ENCODE measurements at places on chromosomes 16 and 17.

DNA sequence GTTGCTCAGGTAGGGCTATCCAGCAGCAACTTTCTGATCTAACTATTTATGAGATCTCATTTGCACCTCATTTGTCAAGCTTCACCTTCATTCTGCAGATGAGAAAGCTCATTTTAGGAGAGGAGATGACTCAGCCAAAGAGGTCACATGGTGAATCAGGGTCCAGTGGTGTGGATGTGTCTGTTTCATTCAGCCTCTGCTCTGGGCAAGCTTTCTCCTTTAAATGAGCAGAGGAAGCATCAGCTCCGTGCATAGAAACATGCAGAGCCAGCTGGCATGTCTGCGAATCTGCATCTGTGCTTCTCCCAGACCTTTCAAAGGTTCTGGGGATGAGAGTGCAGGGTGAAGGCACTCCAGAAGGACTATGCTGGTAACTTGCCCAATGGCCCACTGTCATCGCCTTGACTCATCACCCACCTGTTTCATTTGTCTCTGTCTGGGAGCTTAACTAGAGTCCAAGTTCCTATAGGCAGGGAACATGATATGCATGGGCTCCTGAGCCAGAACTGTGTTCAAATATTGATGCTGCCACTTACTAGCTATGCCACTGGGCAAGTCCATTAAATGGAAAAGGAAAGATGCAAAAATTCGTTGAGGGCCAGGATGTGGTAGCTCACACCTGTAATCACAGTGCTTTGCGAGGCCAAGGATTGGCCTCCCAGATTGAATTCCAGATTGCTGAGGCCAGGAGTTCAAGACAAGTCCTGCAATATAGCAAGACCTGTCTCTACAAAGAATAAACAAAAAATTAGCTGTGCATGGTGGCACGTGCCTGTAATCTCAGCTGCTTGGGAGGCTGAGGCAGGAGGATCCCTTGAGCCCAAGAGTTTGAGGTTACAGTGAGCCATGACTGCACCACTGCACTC, 67.1 kb upstream of the NLK start:
- DNase-seq = no peak

DNA sequence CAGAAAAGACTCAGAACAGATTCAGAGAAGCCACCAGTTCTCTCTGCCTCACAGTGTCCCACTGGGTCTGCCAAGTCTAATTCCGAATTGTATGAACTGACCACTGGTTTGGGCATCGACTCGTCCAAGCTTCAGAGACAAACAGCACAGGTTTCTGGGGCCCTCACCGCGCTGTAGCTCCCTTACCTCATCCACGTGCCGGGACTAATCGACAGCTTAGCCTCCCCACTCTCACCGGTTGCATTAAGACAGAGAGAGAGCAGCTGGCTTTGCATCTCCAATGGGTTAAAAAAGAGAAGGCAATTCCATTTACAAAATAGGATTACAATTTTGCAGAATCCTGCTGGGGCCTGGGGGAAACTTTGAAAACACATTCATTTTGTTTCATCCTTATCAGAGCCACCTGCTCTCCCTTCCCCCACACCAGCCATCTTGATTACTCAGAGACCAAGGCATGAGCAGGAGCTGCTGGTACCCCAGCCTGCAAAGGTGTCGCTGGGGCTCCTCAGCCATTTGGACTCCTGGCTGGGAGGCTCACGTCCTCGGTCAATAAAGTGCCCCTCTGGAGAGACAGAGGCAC, 95.3 kb upstream of the RPL38 start:
- no peak for DNase-seq

DNA sequence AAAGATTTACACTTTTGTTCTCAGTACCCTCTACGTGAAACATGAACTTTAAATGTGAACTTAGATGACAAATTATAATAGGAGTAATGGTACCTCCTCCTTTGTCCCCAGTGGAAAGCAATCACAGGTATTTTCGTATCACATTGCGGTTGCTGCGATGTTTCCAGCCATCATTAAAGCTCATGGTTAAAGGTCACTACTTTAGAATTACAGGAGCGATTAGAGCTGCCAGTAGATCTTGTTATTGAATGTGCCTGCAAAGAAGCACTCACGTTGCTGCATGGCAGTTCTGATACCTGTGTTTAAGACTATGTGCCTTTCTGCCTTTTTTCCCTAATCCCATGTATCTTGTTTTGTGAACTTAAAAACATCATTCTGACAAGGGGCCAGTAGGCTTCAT, 301.0 kb downstream of the CPPED1 start:
- DNase-seq = no peak

- no peak for DNase-seq
Observed at GRCh38 chr17:68221786-68222185, 26.1 kb upstream of the AMZ2 start.

DNA sequence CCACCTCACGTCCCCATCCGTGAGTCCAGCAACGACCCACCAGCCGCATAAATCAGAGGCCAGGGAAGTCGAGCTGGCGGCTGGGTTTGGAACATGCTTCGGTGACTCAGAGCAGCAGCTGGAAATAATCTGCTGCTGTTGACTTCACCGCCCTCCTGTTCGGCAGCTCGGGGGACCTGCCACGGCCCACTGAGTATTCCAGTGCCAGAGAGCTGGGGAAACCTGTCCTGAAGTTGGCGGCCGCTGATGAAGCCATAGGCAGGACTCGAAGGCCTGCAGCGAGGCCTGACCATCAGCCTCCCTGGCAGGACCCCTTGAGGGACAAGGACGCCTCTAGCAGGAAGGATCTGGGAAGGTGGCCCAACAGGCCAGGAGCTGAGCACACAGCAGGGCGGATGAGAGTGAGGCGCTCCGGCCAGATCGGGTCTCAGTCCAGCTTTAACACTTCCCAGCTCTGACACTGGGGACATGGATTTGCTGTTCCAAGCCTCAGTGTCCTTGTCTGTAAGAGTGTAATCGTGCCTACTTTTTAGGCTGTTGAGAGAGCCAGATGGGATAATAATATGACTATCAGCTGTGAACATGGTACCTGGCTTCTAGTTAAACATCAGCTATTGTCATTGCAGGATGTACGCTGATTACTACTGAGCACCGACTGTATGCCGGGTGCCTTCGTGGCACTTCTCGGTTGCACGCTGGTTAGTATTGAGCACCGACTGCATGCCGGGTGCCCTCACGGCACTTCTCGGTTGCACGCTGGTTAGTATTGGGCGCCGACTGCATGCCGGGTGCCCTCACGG, 50.4 kb upstream of the CIBAR2 start:
- no peak for DNase-seq

DNA sequence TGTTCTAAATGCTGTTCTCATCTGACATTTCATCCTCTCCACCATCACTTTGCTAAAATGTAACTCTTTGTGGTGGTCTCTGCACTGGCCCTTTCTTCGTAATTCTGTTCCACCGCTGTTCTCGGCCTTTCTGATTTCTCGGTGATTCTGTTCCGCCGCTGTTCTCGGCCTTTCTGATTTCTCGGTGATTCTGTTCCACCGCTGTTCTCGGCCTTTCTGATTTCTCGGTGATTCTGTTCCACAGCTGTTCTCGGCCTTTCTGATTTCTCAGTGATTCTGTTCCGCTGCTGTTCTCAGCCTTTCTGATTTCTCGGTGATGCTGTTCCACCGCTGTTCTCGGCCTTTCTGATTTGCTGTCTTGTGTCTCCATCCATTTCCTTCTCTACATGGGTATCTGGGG, 12.3 kb downstream of the FOXF1 start:
- DNase-seq = no peak

- DNase-seq = no peak
Observed at GRCh38 chr17:76716146-76716838, 5.5 kb upstream of the MXRA7 start.

DNA sequence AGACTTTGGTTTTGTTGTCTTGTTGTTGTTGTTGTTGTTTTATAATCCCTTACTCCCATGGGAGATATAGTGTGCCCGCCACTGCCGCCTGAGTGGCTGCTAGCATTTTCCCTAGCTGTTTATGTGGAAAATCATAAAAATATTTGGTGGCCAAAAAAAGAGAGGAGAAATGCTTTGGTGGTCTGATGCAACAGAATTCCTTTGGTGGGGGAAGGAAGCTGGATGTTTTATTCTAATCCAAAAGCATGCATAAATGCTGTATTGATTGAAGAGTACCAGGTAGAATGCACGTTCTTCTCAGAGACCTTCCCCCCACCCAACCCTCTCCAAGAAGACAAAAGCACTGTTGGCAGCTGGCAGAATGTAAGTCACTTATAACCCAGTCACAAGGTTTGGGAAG, 93.2 kb downstream of the C17orf67 start:
- no peak for DNase-seq

- DNase-seq = no peak
Observed at GRCh38 chr16:72094266-72094610, 591 bp downstream of the DHX38 start.

GRCh38 chr17:55321427-55322060, 56.8 kb downstream of the HLF start:
- no peak for DNase-seq

GRCh38 chr16:67661886-67662652, 1.3 kb downstream of the PARD6A start:
- DNase-seq = no peak

DNA sequence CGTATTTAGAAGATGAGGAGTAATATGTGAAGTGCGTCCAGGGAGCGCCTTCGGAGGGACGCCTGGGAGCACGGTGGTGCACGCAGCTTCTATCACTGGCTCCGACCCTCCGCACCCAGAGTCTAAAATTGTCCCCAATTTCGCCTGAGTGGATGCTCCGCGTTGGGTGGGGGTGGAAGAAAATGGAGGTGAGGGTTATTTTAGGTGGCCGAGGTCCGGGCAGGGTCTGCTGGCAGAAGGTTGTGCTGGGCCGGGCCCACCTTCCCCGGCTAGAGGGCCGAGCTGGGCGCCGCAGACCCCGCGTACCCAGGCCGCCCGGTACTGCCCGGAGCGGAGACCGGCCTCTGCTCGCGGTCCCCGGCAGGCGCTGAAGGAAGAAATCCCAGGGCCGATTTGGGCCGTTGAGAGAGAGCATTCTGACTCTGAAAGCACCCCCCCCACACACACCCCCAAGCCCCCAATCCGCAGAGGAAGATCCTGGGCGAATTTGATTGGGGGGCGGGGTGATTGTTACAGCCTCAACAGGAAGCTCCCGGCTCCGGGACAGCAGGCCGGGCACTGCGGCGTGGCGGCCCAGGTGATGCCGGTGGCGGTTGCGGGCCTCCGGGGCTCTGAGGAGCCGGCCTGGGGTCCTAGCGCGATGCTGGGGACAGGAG, 3.0 kb downstream of the BAHCC1 start:
- DNase-seq = no peak

DNA sequence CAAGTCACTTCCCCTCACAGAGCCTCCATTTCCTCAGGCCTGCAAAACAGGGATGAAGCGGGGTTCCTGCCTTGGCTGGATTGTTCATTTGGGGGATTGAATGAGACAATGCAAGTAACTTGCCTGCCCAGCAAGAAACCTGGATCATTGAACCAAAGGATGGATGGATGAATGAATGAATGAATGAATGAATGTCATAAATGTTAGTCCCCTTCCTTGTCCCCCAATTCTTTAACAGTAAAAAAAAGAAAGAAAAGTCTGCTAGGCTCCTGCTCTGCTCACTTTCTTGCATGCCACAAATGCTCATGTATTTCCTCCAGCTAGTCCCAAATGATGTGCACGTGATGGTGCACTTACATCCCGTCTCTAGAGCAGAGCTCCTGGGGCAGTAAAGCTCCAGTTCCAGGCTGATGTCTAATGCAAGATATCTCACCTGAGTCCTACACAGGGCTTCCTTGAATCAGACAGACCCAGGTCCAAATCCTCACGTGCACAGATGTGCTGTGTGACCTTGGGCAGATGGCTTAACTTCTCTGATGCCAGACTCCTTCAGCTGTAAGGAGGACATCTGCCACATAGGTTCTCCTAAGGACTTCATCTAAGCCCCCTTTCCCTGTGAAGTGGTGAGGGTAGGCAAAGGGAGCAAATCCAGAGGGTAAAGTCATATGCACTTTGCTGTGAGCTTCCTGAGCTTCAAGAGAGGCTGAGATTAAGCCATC, 45.5 kb downstream of the C16orf82 start:
- no peak for DNase-seq
